ENCODE measurements at places on chromosomes 7 and 10. TPM values are rescaled to one million over a fixed set of nuclear protein-coding genes. Genes with fewer than 3 reads are reported as not detected.

DNA sequence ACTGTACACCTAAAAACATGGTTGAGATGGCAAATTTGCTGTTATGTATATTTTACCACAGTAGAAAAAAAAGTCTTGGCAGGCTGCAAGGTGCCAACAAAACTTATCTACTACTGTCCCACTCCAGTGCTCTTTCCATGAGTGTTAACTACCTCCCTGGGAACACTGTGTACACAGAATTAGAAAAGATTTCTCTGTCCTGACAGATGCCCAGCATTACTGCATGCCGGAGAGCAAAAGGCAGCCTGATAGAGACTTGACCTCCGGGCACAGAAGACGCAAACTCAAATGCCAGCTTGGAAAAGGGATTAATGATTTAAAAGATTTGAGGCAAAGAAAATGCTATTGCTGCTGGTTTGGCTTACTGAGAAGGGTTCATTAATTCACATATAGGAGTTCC lies 228.8 kb downstream of the TMEM178B start:
- DNase-seq: no peak

Gene OR6V1
- not detected for total RNA-seq

Gene DDC
- not detected for total RNA-seq

- DNase-seq: no peak
Observed at GRCh38 chr10:67783606-67784294, 54.2 kb downstream of the DNAJC12 start.

Data from activated CD8-positive, alpha-beta memory T cell treated with anti-CD3 and anti-CD28 coated beads, Interleukin-2, amount 10 ng/mL, durations not matched to agents 7 days and 5 days (primary cell).